ENCODE measurements at places on chromosomes 6 and 20.

- DNase-seq: no peak
Observed at GRCh38 chr6:7270320-7271204, 42.4 kb downstream of the SSR1 start.

- no peak for DNase-seq
Observed at GRCh38 chr20:58523072-58523970, 8.1 kb upstream of the APCDD1L start.

GRCh38 chr6:111832833-111833418, 40.3 kb downstream of the FYN start:
- no peak for DNase-seq

DNA sequence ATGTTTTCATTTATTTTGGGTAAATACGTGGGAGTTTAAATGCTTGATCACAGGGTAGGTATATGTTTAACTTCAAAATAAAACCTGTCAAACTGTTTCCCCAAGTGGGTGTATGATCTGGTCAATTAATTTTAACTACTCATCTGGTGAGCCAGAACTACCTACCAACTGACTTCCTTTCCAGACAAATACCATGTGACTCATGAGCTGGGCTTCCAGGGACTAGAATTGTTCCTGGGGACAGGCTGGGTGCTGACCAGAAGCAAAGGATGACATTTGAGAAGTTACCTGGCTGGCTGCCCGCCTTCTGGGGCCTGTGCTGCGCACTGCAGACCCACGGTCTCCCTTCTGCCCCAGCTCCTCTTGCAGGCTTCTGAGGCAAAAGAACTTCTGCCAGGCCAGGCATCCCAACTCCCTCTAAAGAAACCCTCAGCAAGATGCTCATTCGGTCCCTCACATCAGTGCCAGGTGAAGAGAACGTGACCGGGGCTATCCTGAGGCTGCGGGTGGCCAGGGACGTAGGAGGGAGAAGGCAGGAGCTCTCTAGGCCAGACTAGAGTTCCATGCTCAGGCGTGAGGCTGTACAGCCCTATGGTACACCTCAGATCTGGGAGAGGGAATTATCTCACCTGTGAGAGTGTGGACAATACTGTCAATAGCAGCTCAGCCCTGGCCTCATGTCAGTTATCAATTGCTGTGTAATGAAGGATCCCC, 103.6 kb downstream of the JPH2 start:
- DNase-seq: no peak

- no peak for DNase-seq
Observed at GRCh38 chr20:50921803-50922501, 9.3 kb downstream of the ADNP start.

- DNase-seq: no peak
Observed at GRCh38 chr20:37342231-37343177, 3.4 kb upstream of the SRC start.

- DNase-seq: no peak
Observed at GRCh38 chr6:80553071-80553740, 446.7 kb downstream of the BCKDHB start.

- DNase-seq: no peak
Observed at GRCh38 chr6:151051164-151051563, 185.7 kb downstream of the MTHFD1L start.

DNA sequence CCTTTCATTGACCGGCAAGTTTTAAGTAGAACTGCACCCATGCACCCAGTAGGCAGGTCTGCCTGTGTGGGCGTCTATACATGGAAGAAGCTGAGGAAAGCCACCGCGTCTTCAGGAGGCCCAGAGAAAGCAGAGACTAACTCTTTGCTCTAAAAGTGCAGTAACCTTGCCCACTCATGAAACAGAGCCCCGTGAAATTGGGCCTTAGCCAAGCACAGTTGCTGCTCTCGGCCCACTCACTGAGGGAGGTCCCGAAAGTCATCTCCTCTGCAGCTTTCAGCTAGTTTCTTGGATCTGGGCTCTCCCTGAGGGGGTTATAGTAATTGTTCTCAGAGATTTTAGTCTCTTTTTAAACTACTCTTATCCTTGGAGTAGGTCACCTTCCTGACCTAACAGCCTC, 74.0 kb upstream of the SYNJ2 start:
- no peak for DNase-seq

- DNase-seq: no peak
Observed at GRCh38 chr6:32371229-32371628, 474 bp downstream of the TSBP1 start.

DNA sequence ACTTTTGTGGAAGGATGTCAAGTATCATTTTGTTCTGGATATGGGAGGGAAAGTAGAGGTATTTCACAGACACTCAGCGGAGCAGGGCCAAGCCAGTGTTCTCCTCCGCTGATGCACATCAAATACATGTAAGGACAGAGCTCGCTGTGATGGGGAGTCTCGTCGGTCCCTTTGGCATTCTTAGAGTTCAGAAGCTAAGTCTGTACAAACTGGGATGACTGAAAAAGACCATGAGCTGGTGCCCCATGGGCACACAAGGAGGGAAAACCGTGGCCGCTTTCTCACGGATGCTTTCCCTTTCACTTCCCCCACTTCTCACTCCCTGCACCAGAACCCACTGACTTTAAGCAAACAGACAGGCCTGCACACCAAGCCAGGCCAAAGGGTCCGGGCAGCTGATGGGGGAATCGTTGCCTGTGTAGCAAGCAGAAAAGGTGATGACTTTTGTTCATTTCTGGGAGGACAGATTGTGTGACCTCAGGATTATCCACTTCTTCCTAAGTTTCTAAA, 27.7 kb upstream of the MPC1 start:
- no peak for DNase-seq

GRCh38 chr6:91816335-91816734, 1229.5 kb upstream of the MAP3K7 start:
- no peak for DNase-seq

DNA sequence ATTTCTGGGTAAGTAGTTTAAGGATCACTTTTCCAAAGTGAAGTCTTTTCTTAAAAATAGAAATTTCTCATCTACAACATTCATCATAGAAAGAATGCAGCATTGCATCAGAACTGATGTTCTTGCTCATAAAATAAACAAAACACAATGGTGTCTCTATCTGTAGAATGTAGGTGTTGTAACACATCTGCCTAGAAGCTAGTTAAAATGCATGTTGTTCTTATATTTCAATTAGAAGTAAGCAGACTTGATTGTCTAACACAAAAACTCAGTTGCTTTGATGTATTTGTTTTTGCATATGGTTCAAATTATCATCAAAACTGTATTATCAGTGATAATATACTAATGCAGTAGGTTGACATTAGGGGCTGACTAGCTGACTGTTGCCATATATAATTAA, 654.7 kb upstream of the FLRT3 start:
- no peak for DNase-seq

GRCh38 chr6:39824030-39824926, 32.1 kb downstream of the DAAM2 start:
- DNase-seq: no peak

DNA sequence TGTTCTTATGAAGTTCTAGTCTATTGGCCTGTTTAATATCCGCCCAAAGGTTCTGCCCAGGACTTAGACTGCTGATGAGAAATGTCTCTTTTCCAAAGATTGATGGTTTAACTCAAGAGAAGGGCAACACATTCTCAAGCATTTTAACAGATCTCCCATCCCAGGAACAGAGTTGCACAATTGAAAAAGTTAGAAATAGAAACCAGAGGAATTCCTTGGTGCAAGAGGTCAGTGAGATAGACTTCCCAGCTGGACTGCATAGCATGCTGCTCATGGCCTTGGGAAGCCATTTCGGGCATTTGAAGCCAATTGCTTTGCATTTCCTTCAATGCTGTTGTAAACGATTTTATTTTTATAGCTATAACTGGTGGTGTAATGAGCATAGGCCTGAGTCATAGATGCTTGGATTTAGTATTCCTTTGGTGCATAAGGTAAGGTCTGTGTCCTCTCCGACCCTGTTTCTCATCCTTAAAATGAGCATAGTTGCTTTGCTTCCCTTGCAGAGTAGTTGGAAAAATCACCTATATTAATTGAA, 292.2 kb upstream of the JAG1 start:
- DNase-seq: no peak

DNA sequence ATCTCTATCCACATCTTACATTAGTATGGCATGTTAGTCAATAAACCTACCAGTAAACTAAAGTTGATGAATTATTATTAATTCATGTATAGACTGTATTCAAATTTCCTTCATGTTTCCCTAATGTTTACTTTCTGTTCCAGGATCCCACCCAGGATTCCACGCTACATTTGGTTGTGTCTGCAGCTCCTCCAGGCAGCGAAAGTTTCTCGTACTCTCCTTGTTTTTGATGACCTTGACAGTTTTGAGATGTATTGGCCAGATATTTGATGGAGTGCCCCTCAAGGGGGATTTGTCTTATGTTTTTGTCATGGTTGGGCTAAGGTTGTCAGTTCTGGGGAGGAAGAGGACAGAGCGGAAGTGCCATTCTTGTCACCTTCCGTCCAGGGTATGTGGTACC, 445.2 kb upstream of the CDH4 start:
- no peak for DNase-seq

DNA sequence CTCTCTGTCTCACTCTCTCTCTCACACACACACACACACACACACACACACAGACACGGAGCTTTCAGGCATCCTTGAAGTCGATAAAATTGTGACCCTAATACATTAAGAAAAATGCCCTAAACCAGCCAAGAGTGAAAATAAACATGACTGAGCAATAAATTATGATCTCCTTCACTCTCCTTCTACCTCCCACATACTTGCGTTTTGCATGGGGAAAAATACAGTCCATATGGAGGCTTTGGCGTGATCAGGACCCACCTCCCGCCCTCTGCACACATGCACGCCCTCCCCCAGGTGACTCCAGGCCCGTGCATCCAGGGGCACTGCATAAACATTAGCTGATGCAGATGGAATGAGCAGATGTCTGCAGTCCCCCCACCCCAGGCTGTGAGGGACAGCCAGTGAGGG, 114.2 kb upstream of the JARID2 start:
- DNase-seq: no peak

DNA sequence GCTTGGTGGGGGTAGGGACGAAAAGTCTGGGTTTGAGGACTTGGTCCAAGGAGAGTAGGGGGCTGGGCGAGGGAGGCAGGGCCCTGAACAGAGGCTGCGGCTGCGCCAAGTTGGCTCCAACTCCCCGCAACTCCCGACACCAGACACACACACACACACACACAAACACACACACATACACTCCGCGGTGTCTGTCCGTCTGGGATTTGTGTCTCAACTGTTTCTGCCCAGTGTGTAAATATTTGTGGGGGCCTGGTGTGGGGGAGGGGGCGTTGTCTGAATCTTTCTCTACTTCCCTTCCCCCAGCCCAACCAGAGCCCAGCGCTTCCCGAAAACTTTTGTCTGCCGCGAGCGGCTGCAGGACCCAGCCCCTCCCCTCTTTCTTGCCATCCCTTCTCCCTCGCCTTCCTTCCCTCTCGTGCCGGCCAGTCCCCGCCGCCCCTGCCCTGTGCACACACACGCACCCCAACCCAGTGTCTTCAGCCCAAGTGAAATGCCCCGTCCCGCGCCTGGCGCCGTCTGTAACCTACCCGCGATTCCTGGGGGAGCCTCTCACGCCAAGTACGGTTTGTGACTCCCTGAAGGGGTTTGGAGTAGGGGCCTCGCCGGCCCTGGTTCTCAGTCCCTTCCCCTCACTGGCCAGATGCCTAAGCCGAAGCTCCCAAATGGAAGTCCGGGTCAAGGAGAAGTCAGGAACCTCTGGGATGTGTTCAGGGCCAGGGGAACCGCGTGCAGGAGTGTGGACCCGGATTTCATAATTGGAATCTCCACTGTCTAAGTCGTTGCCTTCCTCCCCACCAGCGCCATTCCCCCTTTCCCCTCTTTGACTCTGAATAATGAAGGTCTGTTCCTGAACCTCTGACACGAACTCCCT, 904 bp downstream of the MDFI start:
- no peak for DNase-seq
